ENCODE measurements at places on chromosomes 6 and 20.

- DNase-seq, result no peak
These were observed 154.0 kb upstream of the PLN start for GRCh38 chr6:118394106-118394505.

- DNase-seq, result no peak
These were observed 28.7 kb upstream of the EDN1 start for GRCh38 chr6:12261502-12261901.

GRCh38 chr20:57405236-57406016 is 14.2 kb downstream of the RBM38 start:
- no peak for DNase-seq

DNA sequence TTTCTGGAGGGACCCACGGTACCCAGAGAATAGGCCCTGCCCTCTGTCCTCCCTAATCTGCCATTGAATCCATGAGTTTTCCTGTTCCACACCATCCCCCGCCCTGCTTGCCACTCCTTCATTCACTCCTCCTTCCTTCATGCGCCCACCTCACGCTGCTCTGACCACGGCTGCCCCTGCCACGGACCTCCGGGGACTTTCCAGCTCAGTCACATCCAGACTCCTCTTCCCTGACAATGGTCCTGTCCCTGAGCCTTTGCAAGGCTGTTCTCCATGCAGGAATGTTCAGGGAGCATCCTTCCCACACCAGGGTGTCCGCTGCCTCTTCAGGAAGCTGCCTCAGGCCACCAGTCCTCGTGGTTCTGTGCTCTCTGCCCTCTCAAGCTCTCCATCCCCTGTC is 25.9 kb downstream of the GLP1R start:
- no peak for DNase-seq

GRCh38 chr6:27138406-27138805 is 109.1 kb upstream of the PRSS16 start:
- DNase-seq, result no peak

GRCh38 chr6:41728073-41728936 is 7.1 kb downstream of the TFEB start:
- DNase-seq, result no peak

- no peak for DNase-seq
These were observed 9.4 kb downstream of the CST4 start for GRCh38 chr20:23679133-23680092.

- DNase-seq, result no peak
These were observed 44.4 kb downstream of the FYN start for GRCh38 chr6:111828809-111829208.

DNA sequence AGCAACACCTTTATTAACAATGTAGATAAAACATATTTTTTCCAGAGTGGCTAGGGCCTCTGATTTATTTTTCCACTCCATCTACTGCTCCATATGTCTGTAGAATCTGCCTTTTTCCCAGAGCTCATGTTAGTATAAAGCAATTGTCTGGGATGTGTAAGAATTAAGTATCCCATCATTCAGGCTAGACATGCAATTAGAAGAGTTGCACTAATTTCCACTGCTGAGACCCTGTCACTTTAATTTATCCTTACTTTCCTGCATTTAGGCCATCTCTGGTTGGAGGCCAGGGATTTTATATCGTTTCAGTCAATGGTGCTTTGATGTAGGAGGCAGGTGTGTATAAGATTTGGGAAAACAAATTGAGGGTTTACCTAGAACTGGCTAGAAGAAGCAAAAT is 286.1 kb upstream of the POU3F2 start:
- no peak for DNase-seq

DNA sequence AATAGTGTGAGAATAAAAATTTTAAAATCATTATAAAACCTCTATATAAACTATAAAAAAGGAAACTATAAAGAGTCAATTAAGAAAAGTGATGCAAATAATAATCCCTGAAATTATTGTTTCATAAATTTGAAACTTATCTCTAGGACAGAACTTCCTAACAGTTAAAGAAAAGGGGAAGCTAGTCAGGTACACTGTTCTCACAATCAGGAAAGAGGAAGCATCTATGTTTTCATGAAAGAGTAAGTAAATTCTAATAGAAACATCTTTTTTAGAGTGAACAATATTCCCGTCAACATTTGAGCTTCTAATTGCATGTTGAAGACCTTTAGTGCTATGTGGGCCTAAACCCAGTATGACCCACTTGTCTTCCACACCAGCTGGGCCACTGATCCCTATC is 1.2 kb upstream of the ADGRF1 start:
- DNase-seq, result no peak

DNA sequence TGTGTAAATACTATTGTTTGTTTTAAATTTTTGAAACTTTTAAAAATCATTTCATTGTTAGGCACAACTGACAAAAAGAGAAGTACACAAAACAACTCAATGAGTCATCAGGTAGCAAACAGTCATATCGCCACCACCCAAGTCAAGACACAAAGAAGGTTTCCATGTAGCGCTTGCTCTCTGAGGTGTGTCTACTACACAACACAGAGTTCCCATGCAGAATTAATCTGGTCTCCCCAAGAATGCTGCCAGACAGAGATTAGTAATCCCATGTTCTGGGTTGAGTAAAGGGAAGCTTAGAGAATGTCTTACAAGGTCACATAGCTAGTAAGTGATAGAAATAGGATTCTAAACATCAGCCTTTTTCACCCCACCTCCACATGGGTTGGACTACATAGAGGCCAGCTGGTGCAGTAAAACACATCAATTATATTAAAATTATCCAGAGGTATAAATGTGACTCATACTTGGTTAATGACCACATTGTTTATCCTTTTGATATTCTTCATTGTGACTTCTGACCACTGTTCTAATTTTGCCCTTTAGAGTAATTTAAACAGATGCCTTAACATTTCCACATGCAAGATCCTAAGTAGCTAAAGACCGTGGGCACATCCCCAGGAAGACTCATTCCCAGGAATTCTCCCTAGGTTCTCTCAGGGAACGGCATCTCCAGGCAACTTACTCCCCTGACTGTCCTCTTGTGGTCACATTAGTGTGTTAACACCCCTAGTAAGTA is 413.5 kb downstream of the PRKN start:
- DNase-seq, result no peak

DNA sequence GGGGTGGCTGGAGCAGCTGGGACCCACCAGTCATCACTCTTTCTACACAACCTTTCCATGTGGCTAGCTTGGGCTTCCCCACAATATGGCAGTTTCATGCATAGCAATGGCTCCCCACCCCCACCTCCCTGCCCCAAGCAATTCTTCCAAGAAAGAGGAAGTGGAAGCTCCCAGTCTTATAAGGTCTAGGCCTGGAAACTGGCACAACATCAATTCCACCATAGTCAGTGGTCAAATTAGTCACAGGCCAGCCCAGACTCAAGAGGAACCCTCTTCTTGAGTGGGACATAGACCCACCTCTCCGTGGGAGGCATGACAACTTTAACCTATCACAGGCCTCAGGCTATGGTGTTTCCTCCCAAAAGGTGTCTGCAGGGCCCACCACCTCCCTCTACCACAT is 17.7 kb downstream of the TGM6 start:
- no peak for DNase-seq

DNA sequence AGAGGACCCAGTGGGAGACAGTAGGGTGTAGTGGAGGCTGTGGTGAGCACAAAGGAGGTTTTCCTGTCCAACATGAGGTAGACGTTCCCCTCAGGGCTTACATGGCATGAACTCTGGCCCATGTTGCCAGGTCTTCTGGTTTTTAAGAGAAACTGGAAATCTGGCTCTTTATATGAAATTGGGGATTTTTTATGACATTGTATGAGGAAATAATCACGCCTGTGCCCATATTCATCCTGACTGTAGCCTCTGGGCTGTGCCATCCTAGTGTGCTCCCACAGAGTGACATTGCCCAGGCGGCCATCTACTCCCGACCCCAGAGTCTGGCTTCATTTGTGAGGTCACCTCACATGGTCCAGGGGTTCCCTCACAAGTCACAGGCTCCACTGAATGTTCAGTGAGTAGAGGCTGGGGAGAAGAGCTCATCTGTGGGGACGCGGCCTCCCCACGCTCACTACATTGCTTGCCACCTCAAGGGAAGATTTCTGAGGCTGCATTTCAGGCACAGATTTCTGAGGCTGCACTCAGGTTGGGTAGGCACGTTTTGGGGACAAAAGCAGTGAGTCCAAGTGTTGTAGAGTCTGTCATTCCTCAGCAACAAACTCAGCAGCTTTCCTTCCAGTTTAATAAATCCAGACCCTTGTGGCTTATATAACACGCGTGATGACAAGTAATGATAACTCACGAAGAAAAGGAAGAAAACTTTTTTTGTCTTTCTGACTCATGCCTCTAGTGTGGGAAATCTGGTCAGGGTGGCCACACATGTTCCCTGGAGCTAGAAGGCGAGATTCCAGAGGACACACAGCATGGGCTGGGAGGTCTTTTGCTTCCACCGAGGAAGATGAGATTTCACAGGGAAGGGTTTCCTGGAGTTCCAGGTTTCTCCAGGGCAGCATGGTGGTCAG is 41.7 kb downstream of the SLC24A3 start:
- no peak for DNase-seq

DNA sequence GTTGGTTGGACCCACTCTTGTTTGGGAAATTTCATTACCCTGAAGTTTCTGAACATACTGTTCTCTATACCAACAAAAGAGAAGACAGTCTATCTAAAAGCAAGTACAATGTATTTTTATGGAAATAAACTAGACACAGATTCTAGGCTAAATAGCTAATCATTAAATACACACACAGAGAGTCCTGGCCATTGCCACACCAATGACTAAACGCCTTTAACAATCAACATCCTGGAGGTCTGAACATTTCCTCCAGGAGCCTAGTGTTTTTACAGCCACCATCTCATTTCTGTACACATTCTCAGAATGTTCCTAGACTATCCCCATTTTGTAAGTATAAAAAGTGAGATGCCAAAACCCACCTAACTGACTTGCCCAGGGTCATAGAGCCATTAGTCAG is 141.6 kb upstream of the RREB1 start:
- no peak for DNase-seq

DNA sequence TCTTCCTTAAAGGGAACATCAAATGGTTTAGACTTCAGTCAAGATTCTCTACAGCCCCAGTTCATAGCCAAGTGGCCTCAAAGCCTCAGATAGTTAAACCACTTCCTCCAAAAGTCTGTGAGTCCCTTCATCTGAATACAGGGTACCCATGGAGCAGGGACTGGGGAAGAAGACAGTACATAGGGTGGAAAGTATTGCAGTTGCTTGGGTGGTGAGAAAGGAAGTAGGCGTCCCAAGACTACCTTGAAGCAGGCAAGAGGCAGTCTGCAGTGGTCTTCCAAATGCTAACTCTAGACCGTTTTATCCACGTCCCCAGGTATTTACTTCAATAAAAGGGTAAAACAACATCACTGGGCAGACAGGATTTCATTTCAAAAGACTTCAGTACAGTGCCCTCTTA is 2.0 kb downstream of the FYN start:
- peak; percentile 46 for DNase-seq

GRCh38 chr6:43717822-43718221 is 30.2 kb upstream of the MRPS18A start:
- no peak for DNase-seq

DNA sequence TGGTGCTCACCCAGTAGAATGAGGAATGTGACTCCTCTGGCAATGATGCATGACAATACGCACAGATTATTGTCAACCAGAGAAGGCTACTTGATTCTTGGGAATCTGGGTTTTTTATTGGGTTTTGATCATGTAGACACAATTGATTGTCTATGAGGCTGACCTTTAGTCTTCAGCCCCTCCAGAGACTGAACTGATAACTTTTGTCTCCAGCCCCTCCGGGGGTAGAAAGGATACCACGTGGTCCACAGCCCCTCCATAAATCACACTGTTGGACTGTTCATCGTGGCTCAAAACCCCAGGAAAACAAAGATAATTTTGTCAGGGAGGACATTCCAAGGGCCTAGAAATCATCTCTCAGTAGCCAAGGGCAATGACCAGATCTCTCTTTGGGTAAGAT is 57.5 kb upstream of the ADGRF5 start:
- no peak for DNase-seq

Measured in CD8-positive, alpha-beta T cell (primary cell).